Panc1 (cell line): ENCODE measurements at places on chromosomes 7 and 10.
A peak's percentile ranks its signal among the peaks of the same experiment; 100 is the strongest.

GRCh38 chr10:127338399-127339110, 142.2 kb upstream of the INSYN2A start:
- DNase-seq: no peak

GRCh38 chr7:131819891-131820290, 263.5 kb upstream of the PODXL start:
- no peak for DNase-seq

DNA sequence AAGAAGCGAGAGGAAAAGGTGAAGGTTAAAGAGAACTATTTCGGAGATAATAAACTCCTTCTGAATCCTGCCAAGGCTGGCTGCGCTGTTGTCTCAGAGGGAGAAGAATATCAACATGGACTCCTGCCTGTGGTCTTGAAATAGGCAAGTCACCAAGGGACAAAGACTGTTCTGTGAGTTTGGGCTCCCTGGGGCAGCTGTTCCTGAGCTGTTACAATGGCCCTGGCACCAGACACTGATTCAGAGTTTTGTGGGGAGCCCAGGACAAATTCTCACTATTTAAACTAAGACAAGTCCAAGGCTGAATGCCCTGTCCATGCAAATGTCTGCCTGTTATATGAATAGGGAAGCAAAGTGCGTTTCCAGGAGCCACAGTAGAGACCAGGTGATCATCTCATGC, 81.4 kb downstream of the PRPF18 start:
- no peak for DNase-seq

GRCh38 chr10:22620140-22620857, 94.1 kb downstream of the PIP4K2A start:
- peak; percentile 91 for DNase-seq

DNA sequence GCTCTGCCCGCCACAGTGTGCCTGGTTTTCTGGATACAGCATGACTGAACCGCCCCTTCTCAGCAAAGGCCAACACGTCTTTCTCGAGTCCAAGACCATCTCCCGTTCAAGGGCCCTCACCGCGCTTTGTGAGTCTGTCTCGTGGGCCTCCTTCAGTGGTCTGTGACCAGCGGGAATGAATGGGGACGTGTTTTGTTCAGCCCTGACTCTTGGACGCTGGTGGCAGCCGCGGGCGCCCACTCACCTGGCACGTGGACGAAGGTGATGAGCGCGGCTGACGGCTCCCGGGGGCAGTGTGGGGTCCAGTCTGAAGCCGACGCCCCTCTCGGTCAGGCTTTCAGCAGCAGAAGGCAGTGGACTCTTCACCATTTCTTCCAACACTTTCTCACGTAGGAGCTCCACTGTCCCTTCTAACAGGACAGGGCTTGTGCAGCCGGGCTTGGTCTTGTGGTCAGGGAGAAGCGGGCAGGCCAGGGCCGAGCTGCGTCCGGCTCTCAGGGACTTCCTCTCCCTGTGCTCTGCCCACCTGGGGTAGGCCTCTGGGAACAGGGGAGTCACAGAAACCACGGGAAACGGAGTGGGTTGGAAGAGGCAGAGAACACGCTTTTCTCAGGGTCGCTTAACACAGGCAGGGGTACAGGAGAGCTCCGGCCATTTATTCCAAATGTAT, 30.4 kb downstream of the AMZ1 start:
- no peak for DNase-seq

DNA sequence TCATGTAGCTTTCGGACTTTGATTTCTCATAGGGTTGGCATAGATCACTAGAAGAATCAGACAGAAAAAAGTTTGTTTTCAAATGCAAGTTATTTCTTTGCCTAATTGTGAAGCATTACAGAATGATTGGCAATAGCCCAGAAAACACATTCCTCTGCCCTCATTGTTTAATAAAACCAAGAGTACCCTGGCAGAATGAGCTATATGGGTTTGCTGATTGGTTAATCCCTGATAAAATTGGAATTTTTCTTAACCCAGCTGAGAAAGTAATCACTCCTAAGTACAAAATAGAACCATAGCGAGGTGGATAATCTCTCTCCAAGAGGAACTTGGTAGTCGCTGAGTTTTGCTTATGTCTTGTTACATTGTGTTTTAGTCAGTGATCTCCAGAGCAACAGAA, 30.9 kb upstream of the CREB5 start:
- DNase-seq: no peak

GRCh38 chr7:86908948-86909347, 150.5 kb downstream of the ELAPOR2 start:
- no peak for DNase-seq
